NCI-H1048 (cell line): ENCODE measurements at places on chromosomes 6 and 20.

DNA sequence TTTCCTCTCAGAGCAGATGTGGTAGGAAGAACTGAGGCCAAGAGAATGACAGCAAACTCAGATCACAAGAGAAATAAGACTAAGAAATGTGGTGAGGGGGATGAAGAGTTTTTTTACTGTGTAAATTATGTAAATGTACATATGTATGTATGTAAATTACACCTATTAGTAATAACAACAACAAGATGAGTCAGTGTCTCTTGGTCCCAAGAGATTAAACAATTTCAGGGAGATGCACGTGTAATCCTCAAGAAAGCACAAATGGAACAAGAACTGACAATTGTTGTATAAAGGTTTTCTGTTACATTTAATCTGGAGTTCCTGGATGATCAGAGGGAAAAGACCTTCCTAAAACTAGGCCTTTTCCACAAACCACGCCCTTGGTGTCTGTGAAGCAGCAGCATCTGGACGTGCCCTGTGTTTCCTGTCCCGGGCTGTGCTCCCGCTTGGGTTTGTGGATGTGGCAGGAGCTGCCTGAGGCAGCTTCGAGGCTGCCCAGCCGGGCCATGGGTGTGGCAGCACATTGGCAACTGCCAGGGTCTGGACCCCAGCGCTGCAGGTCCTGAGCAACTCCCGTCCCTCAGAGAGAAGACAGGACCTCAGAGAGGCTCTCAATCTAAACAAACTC lies 994 bp downstream of the CLDN20 start:
- no peak for DNase-seq

- no peak for DNase-seq
Measured at GRCh38 chr6:62891065-62891647, 320.1 kb upstream of the FKBP1C start.

- no peak for DNase-seq
Measured at GRCh38 chr6:16043171-16044135, 85.4 kb upstream of the MYLIP start.

DNA sequence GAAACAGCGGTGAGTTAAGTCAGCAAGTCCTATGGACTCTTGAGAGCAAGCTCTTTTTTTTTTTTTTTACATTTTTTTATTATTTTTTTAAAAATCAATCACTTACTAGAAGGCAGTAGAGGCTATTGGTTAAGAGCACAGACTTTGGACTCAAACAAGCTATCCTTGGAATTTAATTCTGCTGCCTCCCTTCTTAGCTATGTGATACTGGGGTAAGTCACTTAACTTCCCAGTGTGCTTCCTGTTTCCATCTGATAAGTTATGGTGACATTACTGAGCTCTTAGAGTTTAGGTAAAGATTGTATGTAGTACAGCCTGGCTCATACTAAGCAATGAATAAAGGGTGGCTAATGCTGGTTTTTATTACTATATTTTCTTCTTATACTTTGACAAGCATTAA lies 770.5 kb upstream of the FLRT3 start:
- no peak for DNase-seq

DNA sequence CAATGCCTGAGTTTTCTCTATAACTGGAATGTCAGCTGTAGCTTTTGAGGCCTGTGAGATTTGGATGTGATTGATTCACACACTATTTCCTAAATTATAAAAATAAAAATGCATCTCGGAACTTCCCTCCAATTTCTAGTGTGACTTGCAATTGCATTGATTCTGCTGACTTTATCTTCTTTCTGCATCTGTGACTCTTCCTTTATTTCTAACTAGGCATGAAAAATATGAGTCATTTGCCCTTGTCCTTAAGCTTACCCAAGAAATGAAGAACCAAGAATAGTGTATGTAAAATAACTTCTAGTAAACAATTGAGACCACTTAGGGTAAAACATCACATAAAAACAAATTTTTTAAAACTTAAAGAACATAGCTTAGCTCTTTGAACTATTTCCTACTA lies 12.9 kb downstream of the OR2J2 start:
- DNase-seq: no peak

DNA sequence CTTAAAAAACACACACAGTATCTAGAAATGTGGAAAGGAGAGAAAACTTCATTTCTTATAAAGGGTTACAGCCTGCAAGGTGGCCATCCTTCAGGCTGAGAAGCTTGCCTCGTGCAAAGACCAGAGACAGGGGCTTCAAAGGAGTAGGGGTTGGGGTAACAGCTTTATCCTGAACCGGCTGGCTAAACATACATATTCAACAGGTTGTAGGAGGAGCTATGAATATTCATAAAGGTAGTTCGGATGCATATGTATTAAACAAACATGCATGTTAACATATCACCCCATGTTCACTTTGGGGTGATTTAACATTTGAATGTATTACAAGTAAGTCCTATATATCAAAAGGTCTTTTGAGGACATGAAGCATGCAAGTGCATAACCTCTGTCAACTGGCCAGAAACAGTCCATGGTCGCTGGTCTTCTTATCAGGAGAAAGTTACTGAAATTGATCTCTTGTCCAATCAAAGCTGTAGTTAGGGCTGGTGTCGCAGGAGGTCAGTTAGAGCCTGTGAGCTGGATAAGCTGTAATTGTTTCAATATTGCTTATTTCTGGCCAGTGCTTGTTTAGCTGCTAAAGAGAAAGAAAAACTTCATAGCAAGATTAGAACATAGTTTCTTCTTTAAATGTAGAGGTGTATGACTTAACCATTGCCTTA lies 2.3 kb upstream of the STMND1 start:
- DNase-seq: no peak

DNA sequence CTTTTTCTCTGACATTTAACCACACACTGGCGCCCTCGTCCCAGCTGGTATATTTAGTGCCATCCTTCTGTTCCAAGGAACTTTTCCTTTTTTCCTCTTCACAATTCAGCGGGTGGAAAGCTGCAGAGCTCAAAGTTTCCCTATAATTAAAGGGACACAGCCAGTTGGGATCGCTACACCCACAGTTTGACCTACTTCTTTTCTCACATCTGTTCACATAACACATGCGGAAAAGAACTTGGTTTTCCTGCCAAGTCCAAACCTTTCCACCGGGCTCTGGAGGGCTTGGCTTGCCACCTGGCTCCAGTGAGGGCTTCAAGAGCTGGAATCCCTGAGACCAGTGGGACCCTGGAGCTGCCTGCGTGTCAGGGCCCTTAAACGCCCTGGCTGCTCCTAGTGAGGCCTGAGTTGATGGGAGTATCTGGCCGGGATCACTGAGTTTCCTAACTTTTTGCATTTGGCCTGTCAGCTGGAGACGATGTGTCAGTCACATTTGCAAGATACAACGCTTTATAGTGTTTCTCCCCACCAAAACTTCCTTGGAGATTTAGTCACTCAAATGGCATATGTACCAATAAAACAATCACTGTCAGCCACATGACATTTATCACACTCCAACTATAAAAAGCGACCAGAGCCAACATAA lies 176.0 kb downstream of the SASH1 start:
- DNase-seq: no peak

DNA sequence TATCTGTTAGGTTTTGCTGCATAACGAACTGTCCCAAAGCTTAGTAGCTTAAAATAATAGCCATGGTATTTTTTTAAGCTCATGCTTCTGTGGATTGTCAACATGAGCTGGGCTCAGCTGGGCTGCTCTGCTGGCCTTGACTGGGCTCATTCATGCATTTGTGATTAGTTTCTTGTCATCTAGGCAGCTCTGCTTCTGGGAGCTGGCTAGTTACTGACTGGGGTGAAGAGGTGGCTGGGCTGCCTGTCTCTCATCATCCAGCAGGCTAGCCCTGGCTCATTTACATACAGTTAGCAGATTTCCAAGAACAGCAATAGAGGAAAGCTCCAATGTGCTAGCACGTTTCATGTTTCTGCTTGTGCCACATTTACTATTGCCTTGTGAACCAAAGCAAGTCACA lies 165.1 kb upstream of the PCSK2 start:
- DNase-seq: no peak

- DNase-seq: no peak
Measured at GRCh38 chr20:15406072-15406471, 1068.7 kb upstream of the FLRT3 start.

DNA sequence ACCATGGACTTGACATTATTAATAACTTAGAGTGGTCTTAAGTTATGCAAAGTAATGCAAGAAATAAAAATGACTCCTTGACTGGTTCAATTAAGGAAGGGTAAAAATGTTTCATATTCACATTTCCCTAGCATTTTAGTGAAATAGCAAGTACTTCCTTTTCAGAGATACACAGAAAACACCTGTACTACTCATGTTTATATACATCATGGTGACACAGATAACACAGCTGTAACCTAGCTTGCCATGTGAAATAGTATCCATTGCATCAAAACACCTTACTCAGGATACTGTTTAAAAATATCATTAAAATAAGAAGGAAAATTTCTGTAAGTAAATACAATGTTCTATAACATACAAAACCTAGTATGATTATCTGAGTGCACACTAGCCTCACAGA lies 102.4 kb downstream of the AHI1 start:
- DNase-seq: no peak

GRCh38 chr6:55469951-55470366 lies 109.0 kb downstream of the HMGCLL1 start:
- DNase-seq: no peak

DNA sequence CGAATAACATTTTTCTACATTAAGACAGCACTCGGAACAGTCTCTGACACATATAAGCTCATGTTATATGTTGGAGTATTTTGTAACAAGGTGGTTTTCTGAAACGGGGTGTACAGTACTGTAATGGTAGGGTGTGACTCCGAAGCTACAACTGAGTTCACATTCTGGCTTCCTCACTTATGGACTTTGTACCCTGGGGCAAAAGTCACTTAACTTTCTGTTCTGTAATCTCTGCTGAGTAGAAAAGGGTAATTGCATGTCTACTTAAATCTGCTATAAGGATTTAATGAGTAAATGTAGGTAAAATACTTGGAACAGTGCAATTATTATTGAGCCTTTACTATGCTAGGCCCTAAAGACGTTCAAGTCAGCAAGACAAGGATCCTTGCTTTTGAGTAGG lies 4.7 kb upstream of the LTV1 start:
- DNase-seq: no peak

DNA sequence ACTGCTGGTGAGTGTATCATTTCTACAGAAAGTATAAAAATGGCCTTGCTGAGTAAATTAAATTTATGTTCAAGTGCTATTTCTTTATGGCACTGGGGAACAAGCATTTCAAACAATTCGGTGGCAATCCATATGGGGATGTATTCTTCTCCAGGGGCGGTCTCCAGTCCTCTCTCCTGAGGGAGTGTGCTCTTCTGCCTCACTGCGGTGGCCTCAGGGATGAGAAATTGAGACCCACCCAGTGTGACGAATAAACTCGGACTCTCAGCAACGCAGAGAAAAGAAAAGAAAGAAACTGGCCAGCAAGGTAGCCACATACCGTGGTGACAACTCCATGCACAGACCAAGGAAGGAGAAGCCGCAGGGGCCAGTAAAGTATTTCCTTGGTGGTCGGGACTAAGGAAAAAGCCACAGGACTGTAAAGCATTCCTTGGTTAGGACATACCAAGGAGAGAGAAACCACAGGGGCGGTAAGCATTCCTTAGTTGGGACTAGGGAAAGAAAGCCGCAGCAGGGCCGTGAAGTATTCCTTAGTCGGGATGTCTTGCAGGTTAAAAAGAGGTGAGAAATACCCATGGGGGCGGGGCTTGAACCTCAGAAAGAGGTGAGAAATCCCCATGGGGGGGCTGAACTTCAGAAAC lies 13.6 kb upstream of the GOPC start:
- DNase-seq: no peak

GRCh38 chr6:46914279-46914810 lies 7.4 kb downstream of the ADGRF5 start:
- DNase-seq: no peak

GRCh38 chr20:18436847-18437246 lies 30.0 kb downstream of the DZANK1 start:
- DNase-seq: no peak

DNA sequence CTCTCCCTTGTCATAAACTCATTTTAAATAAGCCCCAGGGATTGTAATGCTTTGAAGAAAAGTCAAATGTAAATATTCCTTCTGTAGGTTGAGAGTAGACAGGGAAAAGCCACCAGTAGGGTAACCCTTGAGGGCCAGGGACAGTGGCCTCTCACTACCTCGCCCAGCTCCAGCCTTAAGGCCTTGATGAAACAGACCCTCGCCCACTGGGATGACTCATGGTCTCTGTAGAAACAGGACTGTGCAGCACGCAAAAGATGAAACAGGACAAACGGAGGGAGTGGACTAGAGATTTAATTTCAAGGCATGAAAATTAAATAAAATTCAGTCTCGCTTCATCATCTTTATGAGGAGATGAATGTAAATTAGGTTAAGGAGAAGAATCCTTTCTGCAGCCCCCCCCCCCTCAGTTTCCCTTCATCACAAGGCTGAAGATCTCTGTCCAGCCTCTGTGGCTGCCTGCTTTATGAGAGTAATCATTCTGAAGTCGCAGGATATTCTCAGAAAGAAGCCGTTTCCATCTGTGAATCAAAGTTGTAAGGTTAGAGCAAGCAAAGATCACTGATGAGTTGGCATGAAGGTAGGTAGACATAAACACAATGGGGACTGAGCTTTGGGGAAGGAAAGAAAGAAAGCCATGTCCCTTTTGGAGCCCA lies 60.4 kb downstream of the TMEM200A start:
- DNase-seq: no peak

GRCh38 chr20:17721802-17722486 lies 22.2 kb downstream of the BANF2 start:
- no peak for DNase-seq

- no peak for DNase-seq
Measured at GRCh38 chr6:129393654-129394053, 316.3 kb downstream of the ARHGAP18 start.

GRCh38 chr6:42211726-42212125 lies 5.9 kb downstream of the MRPS10 start:
- DNase-seq: no peak

GRCh38 chr6:71994705-71995271 lies 108.4 kb downstream of the RIMS1 start:
- no peak for DNase-seq

DNA sequence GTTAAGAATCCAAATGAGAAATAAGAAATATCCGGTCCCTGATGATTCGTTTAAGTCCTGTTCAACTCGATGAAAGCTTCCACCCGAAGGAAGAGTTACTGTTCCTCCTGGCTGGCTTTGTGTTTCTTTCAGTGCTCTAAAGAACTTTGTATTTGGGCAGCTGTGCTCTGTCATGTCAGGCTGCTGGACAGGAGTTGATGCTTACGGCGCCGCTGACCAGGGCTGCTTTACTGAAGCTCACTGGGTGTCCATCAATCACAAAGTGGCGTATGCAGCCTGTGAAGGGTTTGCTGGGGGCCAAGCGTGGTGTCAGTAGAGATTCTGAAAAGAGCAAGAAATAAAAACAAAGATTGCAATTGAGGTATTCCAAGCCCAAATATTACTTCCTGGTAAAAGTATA lies 21.9 kb downstream of the FAM229B start:
- no peak for DNase-seq

GRCh38 chr20:48069596-48069995 lies 284.3 kb upstream of the SULF2 start:
- no peak for DNase-seq
